ENCODE measurements at places on chromosomes 4 and X.

GRCh38 chr4:110514889-110515479 is 39.0 kb downstream of the ENPEP start:
- peak; percentile 43 for DNase-seq

GRCh38 chr4:83932750-83933391 is 397.0 kb downstream of the GPAT3 start:
- no peak for DNase-seq

DNA sequence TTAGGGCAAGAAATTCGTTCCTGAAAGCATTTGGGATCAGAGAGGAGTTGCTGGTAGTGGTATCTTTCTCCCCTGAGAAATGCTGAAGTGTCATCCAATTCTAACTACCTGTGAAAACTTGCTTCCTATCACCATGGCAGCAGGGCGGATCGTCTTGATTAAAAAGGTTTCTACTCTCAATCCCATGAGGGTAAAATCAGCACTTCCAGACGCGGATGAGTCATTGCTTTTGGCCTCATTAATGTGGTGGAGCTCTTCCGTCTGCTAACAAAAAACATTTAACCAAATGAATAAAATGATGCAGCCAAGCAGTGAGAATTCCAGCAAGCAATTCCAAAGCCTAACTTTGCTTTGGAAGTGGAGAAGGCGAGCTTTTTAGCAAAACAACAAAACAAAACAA is 325.6 kb downstream of the CAMK2D start:
- DNase-seq: peak; percentile 90

DNA sequence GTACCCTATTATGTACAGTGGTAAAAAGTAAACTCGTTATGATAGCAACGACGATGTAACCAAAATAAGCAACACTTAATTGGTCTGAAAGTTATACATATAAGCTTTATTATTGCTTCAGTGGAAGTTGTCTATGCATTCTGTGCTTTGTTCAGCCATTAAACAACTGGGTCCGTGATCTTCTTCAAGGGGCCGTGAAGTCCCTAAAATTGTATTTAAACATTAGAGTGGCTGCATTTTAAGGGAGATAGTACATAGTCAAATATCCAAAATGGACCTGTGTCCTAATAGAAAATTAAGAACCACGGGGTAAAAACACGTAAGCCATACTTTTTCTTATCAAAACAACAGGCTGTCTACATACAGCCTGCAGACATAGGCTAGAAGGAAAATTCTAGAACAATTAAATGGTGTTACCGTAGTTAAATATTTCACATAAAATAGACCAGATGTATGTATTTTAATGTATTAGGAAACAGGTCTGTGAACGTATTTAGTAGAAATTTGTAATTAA is 2.1 kb downstream of the GUCY1A1 start:
- no peak for DNase-seq

GRCh38 chr4:19366916-19367315 is 884.8 kb upstream of the SLIT2 start:
- no peak for DNase-seq

Data from EH (cell line).